ENCODE measurements at places on chromosomes 3 and 15.

GRCh38 chr3:50450209-50450921 lies 53.1 kb downstream of the CACNA2D2 start:
- DNase-seq: peak; percentile 54

DNA sequence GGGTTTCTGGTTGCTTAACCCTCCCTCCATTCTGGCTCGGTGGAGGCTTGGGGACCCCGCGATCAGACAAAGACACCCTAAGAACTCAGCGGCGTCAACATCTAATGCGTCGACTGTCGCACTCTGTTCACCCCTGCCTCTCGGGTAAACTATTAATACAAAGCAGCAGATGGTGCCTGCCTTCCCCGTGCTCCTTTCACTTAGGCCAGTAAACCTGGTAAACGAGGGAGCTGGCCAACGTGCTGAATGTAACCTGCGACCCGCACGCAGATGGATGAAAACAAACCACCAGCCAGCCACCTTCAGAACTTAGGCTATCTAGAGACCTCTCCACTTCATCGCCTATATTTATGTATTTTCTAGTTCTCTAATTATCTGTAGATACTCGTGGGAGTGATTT lies 848 bp upstream of the CADPS start:
- peak; percentile 2 for DNase-seq

GRCh38 chr15:98385752-98386381 lies 262.5 kb upstream of the IGF1R start:
- DNase-seq: no peak

GRCh38 chr3:116423945-116424344 lies 21.3 kb downstream of the LSAMP start:
- no peak for DNase-seq

DNA sequence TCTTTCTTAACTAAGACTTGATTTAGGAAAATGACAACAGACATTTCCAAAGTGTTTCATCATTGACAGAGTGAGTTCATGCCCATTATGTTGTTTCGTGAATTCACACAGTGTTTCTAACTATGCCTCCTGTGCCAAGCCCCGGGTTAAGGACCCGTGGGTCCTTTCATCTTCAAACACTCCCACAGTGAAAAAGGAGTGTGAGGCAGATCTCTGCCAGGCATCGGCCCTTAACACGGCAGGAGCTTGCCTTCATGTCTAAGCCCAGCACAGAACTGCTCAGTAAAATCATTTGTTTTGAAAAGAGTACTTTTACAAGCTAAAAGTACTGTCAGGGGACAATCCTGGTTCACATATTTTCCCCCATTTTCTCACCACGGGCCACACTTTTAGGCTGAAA lies 80.0 kb upstream of the FOXB1 start:
- DNase-seq: no peak

- DNase-seq: no peak
These were observed 23.0 kb downstream of the CPN2 start for GRCh38 chr3:194328053-194328657.

DNA sequence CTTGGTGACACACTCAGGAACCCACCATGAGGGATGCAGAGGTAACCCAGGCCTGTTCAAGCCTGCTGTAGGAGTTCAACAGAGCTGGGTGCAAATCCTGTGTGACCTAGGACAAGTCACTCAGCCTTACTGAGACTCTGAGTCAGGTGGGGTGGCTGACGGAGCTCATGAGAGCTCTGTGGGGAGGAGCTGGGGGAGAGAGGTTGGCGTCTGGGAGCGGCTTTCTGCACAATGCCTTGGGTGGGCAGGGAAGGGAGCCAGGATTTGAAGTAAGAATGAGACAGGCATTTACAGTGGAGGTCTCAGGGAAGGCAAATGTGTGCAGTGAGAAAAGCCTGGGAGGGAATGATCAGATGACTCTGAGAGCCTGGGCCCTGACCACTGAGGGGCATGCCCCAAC lies 18.3 kb downstream of the C3orf18 start:
- no peak for DNase-seq

DNA sequence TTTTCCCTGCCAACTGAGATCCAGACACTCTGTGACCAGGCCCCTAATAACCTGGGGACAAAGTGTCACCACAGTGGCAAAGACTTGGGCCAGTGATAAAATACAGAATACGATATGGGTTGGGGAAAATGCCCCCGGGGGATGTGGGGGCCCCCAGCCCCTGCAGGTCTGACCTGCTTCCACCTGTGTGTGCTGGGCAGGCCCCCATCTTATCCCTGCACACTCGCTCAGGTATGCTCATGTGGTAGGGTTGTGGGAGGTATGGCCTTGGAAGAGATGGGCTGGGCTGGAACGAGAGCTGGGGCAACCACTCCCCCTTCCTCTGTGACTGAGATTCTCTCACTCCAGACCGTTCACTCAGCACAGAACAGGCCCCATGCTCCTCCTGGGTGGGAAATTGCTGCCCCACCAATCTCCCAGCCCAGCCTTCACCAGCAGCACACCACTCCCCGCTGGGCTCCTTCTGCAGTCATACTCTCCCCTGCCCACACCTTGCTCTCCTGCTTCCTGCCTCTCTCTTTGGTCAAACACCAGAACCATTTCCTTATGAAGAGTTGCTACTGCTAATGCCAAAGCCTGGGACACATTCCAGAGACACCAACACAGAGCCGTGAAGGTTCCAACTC lies 9.6 kb upstream of the CPEB1 start:
- no peak for DNase-seq

DNA sequence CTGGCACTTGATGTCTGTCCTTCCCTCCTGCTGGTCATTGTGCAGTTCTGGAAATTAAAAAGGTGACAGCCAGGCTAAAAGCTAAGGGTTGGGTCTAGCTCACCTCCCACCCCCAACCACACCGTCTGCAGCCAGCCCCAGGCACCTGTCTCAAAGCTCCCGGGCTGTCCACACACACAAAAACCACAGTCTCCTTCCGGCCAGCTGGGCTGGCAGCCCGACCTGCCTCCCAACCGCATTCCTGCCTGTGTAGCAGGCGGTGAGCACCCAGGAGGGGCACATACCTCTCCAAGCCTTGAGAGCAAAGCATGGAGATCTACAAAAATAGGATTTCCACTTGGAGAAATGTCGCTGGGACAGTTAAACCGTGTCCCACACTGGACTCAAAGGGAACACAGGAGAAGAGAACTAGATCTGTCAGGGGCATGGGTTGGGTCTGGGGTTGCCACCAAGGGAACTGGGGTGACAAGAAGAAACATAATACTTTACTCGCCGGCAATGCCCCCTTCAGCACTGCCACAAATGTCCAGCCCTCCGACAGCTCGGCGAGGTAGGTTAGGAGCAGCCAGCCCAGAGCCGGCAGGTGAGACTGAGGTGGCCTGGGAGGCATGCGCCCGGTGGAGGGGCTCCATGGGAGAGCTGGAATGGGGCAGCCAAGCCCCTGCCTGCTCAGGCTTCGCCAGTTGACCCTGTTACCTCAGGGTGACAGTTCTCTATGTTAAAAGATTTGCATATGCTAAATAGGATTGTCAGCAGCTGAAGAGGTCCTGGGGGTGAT lies 52.2 kb downstream of the EXOG start:
- DNase-seq: no peak

GRCh38 chr3:24591661-24592555 lies 97.3 kb upstream of the THRB start:
- DNase-seq: no peak

DNA sequence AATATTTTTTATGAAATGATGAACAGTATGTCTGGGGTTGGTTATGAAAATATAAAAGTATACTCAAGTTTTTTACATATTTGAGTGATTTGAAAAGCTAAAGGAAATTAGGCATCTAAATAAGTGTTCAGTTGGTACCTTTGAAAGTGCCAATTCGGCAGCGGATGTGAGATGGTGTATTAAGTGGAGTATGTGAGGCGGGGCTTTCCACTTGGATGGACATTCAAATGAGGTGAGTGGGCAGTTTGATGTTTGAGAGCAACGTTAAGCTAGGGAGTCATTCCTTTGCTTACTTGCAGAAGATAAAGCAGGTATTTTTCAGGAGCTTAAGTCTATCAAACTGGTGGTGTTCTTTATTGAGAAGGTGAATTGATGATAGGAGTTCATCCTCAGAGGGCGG lies 189.0 kb upstream of the GOLIM4 start:
- DNase-seq: no peak

GRCh38 chr3:47012342-47013230 lies 33.1 kb downstream of the NBEAL2 start:
- no peak for DNase-seq

DNA sequence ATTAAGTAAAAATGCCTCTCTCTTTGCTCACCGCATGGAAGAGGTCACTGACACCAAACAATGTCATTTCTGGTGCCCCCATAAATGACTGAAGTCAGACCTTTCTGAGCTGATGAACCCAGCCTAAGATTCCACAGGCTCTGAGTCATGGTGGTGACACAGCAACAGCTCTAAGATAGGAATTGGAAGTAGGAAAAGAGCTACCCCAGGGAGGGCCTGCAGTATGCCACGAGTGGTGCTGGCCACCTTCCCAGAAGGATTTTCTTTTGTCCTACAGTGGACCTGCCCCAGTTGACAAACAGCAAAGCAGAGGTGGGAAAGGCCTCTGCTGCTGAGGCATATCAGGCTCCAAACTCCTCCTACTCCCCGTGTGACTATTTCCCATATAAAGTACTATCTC lies 208.1 kb downstream of the MINAR1 start:
- no peak for DNase-seq

GRCh38 chr3:111585217-111585616 lies 9.9 kb downstream of the ZBED2 start:
- DNase-seq: no peak

DNA sequence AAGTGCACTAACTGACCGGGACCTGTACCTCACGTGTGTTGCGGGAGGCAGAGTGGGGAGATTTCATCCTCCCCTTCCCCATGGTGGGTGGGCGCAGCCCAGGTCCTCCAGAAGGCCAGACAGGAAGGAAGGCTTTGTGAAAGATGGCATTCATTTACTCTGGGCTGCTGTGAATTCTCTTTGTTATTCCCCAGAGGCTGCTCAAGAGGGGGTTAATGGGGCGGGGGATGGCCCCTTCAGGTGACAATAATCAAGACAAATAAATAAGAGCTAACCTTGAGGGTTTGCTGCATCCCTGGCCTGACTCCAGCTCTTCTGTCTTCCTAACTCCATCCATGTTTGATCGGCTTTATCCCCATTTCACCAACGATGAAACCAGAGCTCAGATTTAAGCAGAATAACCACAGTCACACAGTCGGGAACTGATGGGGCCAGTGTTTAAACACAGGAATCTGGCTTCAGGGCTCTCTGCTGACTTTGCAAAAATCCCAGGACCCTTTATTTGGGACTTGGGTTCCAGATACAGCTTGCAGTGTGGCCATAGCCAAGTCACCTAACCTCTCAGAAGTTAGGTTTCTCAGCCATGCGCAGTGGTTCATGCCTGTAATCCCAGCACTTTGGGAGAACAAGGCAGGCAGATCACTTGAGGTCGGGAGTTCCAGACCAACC lies 16.5 kb downstream of the PIF1 start:
- DNase-seq: no peak

DNA sequence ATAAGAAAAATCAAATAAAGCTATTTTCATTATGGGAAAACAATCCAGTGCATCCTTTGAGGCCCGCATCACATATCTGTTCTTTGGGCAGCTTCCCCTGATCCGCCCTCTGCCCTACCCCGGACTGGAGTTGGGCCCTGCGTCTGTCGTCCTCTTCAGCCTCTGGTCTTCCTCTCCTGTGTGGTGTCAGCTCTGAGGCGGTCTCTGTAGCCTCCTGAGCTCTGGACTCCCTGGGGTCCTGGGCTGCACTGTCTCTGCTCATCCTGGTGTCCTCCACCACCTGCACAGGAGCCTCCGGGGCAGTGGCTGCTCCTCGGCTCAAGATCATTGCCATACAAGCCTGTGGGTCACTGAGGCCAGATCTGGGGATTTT lies 7.4 kb upstream of the SNX22 start:
- DNase-seq: no peak

GRCh38 chr15:25234831-25235230 lies 204.0 kb downstream of the UBE3A start:
- DNase-seq: no peak

- DNase-seq: peak; percentile 86
These were observed 26.2 kb downstream of the MAP4 start for GRCh38 chr3:47989981-47990440.

DNA sequence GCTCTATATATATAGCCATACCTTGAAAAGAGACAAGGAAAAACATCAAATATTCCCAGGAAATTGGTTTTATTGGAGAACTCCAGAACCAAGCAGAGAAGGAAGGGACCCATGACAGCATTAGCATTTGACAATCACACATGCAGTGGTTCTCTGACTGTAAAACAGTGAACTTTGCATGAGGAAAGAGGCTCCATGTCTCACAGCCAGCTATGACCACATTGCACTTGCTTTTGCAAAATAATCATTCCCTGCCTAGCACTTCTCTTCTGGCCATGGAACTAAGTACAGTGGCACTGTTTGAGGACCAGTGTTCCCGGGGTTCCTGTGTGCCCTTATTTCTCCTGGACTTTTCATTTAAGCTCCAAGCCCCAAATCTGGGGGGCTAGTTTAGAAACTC lies 85.5 kb downstream of the TGFBR2 start:
- DNase-seq: no peak

DNA sequence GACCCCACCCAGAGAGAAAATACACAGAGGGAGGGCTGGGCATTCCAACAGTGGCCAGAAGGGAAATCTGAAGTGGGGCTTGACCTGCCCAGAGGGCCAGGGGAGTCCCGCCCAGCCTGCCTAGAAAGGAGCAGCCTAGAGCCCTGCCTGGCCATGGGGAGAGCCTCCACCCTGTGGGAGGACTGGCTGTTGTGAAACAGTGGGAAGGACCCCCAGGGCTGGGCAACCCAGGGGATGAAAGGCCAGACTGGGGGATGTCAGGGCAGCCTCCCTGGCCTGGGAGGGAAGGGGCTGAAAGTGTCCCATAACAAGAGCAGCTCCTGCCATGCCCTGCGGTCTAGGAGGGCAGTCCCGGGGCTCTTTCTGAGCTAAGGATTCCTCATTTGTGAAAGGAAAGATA lies 69.0 kb downstream of the SLC12A8 start:
- no peak for DNase-seq

GRCh38 chr3:107032111-107032510 lies 345.1 kb upstream of the CCDC54 start:
- DNase-seq: no peak

DNA sequence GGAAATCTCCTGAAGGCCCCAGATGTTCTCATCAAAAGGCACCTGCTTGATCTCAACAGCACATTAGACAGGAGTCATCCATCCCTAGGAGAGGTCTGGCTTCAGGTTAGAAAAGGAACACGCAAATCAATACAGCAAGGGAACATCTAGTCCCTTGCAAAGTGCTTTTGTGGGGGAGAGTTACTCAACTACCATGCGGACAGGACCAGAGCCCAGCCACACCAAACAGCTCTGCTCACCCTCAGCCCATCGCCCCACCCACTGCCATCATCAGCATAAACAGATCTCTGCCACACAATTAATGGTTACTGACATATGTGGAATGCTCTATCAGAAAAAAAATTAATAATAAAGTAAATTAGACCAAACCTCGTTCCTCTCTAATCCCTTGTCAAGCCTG lies 85.6 kb downstream of the MYLK start:
- DNase-seq: no peak

- no peak for DNase-seq
These were observed 13.5 kb downstream of the CMTM7 start for GRCh38 chr3:32405155-32405554.

DNA sequence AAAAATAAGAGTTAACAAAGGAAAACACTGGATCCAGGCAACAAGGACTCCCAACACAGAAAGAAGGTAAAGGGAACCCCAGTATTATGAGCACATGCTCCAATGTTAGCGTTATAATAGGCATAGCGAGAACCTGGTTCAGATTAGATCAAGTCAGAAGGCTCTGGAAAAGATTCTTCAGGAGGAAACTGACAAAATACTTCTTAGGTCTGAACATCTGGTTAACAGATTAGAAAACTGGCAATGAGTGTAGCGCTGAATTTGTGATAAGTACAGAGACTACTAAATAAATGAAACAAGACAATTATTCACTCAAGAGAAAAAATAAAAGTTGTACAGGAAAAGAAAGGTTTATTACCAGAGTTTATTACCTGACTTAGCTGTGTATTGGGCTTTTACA lies 146.1 kb downstream of the DPH6 start:
- no peak for DNase-seq

Measured in activated CD4-positive, alpha-beta T cell treated with anti-CD3 and anti-CD28 coated beads, Interleukin-10, Interleukin-2, amounts not matched to agents 100 ng/mL and 50 ng/mL, durations not matched to agents 16 hours and 8 hours (primary cell).